Left lung (tissue), 14 donors: ENCODE measurements at places on chromosomes 4 and X.

DNA sequence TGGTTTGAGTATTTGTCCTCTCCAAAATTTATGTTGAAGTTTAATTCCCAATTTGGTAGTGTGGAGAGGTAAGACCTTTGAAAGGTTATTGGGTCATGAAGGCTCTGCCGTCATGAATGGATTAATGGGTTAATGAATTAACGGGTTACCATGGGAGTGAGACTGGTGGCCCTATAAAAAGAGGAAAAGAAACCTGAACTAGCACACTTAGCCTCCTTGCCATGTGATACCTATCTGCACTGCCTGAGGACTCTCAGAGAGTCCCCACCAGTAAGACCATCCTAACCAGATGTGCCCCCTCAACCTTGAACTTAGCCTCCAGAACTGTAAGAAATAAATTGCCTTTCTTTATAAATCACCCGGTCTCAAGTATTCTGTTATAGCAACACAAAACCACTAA, 39.3 kb downstream of the PAGE1 start:
- DNase-seq: no peak

GRCh38 chrX:64427787-64428186, 32.5 kb upstream of the MTMR8 start:
- DNase-seq: no peak

- DNase-seq: no peak
Observed at GRCh38 chrX:9249051-9249846, 215.3 kb upstream of the FAM9B start.

DNA sequence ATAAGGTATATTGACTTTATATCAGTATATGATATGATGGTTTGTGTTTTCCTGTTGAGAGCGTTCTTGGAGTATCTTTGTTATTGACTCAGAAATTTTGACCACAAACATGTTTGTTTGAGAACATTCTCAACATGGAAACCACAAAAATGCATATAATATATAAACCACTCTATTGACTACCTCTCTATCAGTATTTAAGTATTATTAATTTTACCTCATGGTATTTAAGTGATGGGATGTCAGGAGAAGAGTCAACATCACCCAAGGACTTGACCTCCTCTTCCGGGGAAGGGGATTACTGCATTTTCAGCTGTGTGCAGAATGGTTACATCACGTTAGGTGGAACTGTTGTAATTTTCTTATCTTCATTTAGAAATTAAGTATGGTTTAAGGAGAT, 54.3 kb upstream of the PUDP start:
- no peak for DNase-seq

DNA sequence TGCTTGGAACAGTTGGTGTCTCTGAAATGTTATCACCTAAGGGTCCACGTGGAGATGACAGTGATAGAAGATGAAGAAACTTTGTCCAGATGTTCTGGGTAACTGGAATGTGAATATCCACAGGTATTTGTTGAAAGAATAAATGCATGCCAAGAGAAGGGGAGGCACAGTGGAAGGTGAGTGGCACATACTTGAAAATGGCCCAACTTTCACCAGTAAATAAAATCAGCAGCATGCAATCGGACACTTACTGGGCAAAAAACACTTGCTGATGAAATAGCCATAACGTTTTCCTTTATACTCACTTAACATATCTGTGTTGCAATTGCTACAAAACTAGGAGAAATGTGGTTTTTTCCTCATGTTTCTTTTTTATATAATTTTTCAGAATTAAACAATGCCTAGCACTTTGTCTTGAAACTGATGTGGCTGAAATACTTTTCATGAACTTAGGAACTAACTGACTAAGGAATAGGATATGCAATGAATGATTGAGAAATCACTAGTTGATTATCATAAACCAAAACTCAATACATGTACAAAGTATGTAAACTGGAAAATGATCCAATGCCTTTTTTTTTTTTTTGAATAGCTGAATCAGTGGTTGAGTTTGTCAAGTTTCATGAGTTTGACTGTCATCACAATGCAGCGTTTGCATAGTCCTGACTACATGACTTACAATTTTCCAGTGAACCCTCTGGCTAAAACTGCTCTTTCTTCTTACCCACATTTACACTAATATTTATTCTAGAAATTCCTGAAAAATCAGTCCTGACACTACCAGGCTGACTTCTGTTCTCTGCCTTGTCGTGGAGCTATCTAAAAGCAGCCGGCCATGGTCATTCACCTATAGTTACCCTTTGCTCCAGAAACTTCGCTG, 127.4 kb downstream of the CPE start:
- DNase-seq: peak; percentile 16

DNA sequence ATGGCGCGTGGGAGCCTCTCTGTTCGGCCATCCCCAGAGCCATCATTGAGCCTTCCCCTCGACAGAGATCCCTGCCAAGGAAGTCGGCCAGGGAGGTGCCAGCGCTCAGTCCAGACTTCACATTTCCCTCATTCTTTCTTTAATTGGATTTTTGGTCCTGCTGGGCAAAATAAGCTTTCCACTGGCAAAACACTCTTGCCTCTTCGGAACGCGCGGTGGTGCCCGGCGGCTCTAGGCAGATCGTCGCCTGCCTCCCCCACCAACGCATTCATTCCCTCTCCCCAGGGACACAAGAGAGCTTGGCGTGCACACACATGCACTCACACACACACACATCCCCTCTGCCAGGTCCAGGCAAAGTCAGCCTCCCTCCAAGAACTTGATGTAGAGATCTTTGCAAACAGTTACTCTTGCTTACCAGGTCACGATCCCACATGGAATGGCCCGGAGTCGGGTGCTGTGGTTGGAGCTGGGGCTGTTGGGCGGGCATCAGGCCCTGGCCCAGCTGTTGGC, 257.1 kb downstream of the BCOR start:
- DNase-seq: no peak

GRCh38 chr4:149095811-149096210, 653.6 kb upstream of the NR3C2 start:
- DNase-seq: no peak
